H1 (cell line): ENCODE measurements at places on chromosomes 2 and 18. TPM values are rescaled to one million over a fixed set of nuclear protein-coding genes. Genes with fewer than 3 reads are reported as not detected.

DNA sequence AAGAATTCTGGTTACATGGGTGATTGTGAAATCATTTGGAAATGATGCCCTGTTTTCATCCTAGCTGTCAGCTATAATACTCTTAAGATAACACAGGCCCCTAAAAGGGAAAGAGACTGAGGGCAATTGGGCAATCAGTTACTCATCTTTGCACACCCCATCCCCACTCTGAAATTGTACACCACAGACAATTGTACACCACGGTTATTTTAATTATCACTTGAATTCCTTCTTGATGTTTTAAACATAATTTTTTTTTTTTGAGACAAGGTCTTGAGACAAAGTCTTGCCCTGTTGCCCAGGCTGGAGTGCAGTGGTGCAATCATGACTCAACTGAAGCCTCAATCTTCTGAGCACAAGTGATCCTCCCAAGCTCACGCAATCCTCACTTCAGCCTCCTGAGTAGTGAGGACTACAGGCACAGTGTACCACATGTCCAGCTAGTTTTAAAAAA lies 862.4 kb upstream of the ACVR2A start:
- no peaks in the 10 kb centered on the region for H3K36me3 ChIP-seq
- no peak for DNase-seq
- no peak overlapping the region for H3K27ac ChIP-seq
- H3K4me3 ChIP-seq = no peak overlapping the region
- H3K4me1 ChIP-seq = peaks cover 8% of the 10 kb centered on the region; the same call in 1 of the 2 replicates
- no peaks in the 10 kb centered on the region for H3K27me3 ChIP-seq

GRCh38 chr2:72871060-72871459 lies 16.1 kb upstream of the SPR start:
- no peaks in the 10 kb centered on the region for H3K27me3 ChIP-seq
- no peaks in the 10 kb centered on the region for H3K36me3 ChIP-seq
- no peak overlapping the region for H3K4me3 ChIP-seq
- no peaks in the 10 kb centered on the region for H3K4me1 ChIP-seq
- H3K27ac ChIP-seq = no peak overlapping the region

The ANKRD30BL gene
- total RNA-seq = not detected in 2 replicates

DNA sequence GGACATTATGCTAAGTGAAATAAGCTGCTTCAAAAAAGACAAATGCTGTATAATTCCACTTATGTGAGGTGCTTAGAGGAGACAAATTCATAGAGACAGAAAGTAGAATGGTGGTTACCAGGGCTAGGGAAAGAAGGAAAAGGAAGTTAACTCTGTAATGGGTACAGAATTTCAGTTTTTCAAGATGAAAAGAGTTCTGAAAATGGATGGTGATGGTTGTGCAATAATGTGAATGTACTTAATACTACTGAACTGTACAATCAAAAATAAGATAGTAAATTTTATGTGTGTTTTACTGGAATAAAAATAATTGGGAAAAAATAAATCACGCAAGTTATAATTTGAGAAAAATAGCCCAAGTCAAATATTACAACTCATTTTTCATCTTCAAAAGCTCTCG lies 27.5 kb downstream of the ARHGAP25 start:
- no peak for DNase-seq
- no peaks in the 10 kb centered on the region for H3K36me3 ChIP-seq
- no peaks in the 10 kb centered on the region for H3K27me3 ChIP-seq
- H3K4me3 ChIP-seq = no peak overlapping the region

- peaks cover 7% of the 10 kb centered on the region for H3K4me1 ChIP-seq
- peaks cover 2% of the 10 kb centered on the region; the same call in 1 of the 2 replicates for H3K36me3 ChIP-seq
- no peak overlapping the region for H3K27ac ChIP-seq
- DNase-seq = peak; percentile 74
Measured at GRCh38 chr2:46555011-46555410, 75.6 kb downstream of the TMEM247 start.

DNA sequence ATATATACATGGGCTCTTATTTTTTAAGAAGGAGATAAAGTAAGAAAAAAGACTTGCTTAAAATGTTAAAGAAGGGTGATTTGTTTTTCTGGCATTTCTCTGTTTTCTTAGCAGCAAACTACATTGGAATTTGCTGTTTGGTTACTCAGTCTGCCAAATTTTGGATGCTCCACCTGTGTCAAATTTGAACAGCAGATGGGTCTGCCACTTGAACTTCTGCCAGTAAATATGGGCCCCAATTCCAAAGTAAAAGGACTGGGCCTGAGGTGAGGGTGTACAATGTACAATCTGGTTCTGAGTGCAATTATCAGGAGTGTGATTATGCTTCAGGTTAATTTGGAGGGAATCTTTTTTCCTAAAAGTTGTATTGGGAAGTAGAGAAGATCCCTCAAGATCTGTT lies 794.5 kb downstream of the DSC3 start:
- H3K27me3 ChIP-seq = no peaks in the 10 kb centered on the region
- no peak overlapping the region for H3K4me3 ChIP-seq
- DNase-seq = no peak
- H3K27ac ChIP-seq = no peak overlapping the region
- H3K4me1 ChIP-seq = no peaks in the 10 kb centered on the region

The BMP10 gene
- not detected in 2 replicates for total RNA-seq

The RRM2 gene
- 215 and 228 TPM in 2 replicates for total RNA-seq

DNA sequence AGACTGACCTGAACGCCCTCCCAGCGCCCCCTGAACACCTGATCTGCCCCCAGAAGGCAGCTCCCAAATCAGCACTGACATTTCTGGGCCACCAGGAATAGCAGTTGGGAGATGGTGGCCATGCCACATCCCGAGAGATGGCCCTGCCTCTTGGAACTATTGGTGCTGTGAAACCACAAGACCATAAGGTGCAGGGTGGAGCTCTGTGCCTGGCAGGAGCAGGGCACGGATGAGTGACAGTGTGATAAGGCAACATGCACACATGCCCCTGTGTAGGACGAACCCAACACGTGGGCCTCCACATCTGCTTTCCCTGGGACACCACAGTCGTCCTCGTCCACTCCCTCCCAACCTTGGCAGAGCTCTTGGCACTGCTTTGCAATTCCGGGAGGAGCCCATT lies 26.9 kb downstream of the ANO7 start:
- H3K27me3 ChIP-seq = no peaks in the 10 kb centered on the region
- no peak overlapping the region for H3K27ac ChIP-seq
- peaks cover 11% of the 10 kb centered on the region for H3K4me1 ChIP-seq
- H3K36me3 ChIP-seq = no peaks in the 10 kb centered on the region
- no peak overlapping the region for H3K4me3 ChIP-seq

The CLEC4F gene
- not detected in 2 replicates for total RNA-seq

GRCh38 chr2:23814963-23815362 lies 112.0 kb downstream of the ATAD2B start:
- H3K36me3 ChIP-seq = peaks cover 10% of the 10 kb centered on the region; the same call in 1 of the 2 replicates
- H3K4me1 ChIP-seq = no peaks in the 10 kb centered on the region
- no peaks in the 10 kb centered on the region for H3K27me3 ChIP-seq
- no peak overlapping the region for H3K27ac ChIP-seq
- no peak for DNase-seq

DNA sequence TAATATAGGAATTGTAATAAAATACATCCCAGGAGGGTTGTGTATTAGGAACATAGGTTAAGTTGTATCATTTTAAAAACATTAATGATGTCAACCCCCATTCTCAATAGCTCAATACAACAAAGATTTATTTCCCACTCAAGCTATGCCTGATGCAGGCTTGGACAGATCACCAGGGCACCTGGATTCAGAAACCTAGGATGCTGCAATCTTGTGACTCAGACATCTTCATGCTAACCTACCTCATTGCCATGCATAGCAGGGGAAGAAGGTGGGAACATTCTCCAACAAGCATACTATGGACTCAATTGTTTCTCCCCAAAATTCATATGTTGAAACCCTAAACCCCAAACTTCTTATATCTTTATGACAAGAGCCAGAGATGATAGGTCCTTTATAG lies 244.2 kb downstream of the CD226 start:
- H3K4me1 ChIP-seq = no peaks in the 10 kb centered on the region
- no peaks in the 10 kb centered on the region for H3K36me3 ChIP-seq
- H3K27me3 ChIP-seq = peaks cover 3% of the 10 kb centered on the region
- DNase-seq = no peak

DNA sequence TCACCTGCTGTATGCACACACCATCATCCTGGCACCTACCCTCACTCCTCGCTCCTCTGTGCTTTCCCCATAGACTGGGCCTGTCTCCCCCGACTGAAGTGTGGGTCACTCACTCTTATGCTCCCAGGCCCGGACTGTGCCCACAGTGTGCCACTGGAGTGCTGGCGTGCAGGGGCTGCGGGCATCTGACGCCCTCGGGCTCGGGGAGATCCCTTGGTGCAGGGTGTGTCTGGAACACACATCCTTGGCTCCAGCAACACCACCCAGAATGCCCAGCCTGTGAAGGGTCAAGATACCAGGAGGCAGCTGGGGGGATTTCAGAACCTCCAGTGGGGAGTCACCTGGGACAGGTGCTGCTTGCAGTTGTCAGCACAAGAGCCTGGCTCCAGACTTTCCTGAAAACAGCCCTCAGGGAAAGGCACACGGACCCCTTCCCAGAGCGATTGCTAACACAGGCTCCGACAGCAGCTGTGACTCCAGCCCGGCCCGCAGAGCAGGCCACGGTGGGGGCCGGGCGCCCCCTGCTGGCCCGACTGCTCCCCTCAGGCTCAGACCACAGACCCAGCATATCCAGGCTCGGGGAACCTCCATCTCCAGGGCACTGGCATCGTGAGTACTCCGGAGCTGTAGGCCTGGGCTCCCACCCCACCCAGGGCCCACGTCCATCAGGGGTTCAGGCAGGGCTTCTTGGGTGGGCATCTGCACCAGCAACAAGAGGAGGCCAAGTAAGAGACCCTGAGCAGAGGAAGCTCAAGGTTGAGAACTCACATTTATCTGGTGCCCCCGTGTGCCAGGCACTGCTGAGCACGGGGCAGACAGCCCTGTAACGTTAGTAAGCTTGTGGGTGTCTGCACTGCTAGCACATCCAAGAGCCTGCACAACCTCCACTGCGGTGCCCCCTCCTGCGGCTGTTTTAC lies 8.6 kb downstream of the HS1BP3 start:
- H3K27me3 ChIP-seq = no peaks in the 10 kb centered on the region
- H3K4me3 ChIP-seq = no peak overlapping the region

GRCh38 chr18:9094307-9095226 lies 7.9 kb upstream of the NDUFV2 start:
- no peak overlapping the region for H3K27ac ChIP-seq
- no peaks in the 10 kb centered on the region for H3K36me3 ChIP-seq
- DNase-seq = no peak

The LYPD6 gene
- 8.8 and 8.9 TPM in 2 replicates for total RNA-seq
